ENCODE measurements at places on chromosomes 4 and X.

DNA sequence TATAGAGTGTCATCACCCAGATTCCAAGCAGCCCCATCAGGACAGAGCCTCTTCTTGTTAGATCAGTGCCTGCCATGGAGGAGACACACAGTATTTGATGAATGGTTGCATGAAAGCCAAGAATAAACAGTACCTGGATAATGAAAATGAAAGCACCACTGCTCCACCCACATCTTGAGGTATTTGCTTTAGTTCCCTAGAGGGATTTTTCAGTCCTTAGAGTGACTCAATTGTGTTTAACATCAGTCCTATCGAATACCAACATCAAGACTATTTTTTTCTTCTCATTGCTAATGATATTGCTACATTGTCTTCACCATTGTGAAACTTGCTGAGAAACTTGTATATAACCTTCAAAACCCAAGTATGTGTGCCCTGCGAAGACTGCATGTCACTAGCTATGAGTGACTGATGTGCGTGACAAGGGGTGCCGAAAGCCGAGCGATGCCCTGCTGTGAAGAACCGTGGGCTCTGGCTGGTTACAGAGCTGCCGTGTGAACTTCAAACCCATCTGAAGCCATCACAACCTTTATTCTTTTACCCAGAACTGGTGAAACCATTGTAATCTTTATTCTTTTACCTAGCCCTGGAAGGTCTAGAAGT, 211.3 kb upstream of the FAT1 start:
- DNase-seq = no peak

DNA sequence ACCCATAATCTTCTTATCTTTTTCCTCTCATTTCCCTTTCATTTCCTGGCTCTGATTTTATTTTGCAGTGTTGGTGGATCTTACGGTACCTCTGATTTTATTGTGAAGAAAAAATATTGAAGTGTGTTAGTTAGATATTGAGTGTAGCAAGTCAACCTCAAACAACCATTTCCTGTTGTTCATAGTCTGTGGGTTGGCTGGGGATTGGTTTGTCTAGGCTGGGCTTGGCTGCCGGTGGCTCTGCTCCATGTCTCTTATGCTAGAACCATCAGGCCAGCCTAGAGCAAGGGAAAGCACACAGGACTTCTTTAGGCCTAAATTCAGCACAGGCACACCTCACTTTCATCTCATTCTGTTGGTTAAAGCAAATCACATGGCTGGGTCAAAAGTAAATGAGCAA, 383.1 kb upstream of the LCORL start:
- DNase-seq = no peak

DNA sequence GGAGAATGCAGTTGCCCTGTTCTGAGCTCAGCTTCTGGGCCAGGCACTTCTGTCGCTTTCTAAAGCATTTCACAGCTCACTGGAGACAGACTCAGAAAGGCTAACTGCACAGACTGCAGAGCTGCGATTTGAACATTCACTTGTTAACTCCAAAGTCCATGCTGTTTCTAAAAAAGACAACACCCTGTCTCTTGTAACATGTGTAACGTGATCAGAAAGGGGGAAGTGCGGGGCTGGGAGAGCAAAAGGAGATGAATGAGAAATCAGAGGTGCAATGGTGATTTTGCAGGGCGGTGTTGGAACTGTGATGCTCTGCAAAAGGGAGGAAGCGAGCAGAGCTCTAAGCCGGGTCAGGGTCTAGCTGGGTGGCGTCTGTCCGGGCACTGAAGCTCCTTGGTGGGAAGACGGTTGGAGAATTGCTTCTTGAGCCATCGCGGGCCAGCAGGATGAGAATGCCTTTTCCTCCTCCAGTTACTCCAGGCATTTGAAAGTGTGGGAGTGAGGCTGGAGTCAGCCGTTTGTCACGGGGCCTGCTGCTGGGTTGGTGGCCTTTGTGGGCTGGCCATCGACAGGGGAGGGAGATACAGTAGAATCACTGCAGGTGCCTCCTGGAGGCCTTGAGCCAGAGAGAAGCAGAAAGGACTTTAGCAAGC, 20.3 kb downstream of the TBC1D14 start:
- DNase-seq = no peak

GRCh38 chrX:714131-714530, 83.5 kb downstream of the SHOX start:
- no peak for DNase-seq

DNA sequence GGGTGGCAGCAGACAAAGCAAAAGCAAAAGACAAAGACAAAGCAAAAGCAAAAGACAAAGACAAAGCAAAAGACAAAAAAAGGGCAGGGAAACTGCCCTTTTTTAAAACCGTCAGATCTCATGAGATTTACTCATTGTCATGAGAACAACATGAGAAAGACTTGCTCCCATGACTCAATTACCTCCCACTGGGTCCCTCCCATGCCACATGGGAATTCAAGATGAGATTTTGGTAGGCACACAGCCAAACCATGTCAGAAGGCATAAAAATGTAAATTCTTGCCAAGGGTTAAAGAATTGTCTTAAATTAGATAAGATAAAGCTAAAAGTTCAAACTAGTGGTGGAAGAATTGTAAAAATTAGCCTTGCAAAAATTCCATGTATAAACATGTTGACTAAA, 419.7 kb downstream of the TRAM1L1 start:
- DNase-seq = no peak
